Fibroblast of skin of left quadriceps (primary cell): ENCODE measurements at places on chromosomes 16 and 17.
A peak's percentile ranks its signal among the peaks of the same experiment; 100 is the strongest.

- no peak for DNase-seq
Observed at GRCh38 chr17:32102646-32103186, 39.6 kb upstream of the RHOT1 start.

DNA sequence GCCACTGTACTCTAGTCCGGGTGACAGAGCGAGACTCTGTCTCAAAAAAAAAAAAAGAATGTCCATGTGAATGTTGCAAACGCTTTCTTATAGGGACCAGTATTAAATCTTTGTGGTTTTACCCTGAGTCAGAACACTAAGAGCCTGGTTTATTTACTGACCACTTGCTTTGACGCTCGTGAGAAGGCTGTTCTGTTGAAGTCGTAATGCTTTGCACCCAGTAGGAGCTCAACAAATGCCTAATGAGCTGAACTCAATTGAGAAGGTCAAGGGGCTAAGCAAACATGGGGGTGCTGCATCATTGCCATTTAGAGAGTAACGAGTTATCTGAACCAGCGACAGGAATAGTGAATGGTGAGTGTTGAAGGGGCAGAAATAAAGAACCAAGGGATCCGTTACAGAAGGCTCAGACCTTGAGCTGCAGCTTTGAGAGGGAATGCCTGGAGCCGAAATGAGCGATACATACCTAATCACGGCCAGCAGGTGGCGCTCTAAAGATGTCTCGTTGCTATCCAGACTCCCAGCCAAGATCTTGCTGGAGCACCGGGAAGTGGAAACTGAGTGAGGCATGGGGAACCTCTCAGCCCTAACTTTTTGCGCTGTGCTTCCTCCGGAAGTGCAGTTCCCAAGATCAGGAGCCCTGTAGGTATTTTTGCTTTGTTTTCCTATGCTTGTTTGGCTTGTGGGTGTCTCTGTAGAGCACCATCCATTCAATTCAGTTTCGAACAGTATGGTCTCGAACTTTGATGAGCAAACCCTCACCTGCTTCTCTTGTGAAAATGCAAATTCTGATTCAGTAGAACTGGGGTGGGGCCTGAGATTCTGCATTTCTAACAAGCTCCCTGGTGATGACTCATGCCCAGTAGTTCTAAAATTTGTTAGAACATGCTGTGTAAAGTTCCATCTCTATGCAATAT lies 12.6 kb upstream of the RNF222 start:
- DNase-seq, result peak; percentile 65

- DNase-seq, result peak; percentile 94
Observed at GRCh38 chr17:37483311-37484039, 6.2 kb upstream of the DUSP14 start.

GRCh38 chr16:47469227-47469626 lies 8.1 kb downstream of the PHKB start:
- no peak for DNase-seq

DNA sequence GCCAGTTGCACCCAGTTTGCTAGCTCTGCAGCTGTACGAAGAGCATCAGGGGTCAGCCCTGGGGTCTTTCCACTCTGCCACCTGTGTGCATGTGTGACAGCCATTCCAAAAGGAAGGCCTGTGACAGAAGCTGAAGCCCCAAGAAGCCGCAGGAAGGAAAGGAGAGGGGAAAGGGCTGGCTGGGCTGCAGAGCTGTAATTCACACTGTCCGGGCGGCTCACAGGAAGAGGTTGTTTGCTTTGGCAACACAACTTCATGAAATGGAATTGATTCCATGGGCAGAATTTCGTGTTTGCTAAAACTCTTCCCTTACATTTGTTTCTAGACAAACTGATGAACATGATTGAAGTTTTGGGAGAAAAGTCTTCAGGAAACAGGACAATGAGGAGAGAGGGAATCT lies 14.8 kb downstream of the TMEM204 start:
- DNase-seq, result no peak

GRCh38 chr17:30334421-30334820 lies 564 bp upstream of the TMIGD1 start:
- no peak for DNase-seq

GRCh38 chr16:6375465-6376075 lies 957.1 kb upstream of the RBFOX1 start:
- no peak for DNase-seq

- no peak for DNase-seq
Observed at GRCh38 chr16:11868412-11868980, 17.2 kb upstream of the RSL1D1 start.

DNA sequence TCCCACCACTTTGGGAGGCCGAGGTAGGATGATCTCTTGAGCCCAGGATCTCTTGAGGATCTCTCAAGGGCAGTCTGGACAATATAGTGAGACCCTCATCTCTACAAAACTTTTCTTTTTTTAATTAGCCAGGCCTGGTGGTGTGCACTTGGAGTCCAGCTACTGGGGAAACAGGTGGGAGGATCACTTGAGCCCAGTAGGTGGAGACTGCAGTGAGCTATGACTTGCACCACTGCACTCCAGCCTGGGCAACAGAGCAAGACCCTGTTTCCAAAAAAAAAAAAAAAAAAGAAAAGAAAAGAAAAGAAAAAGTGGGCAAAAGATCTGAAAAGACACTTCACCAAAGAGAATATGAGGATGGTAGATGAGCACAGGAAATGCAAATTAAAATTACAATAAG lies 15.0 kb downstream of the RAB40B start:
- no peak for DNase-seq

DNA sequence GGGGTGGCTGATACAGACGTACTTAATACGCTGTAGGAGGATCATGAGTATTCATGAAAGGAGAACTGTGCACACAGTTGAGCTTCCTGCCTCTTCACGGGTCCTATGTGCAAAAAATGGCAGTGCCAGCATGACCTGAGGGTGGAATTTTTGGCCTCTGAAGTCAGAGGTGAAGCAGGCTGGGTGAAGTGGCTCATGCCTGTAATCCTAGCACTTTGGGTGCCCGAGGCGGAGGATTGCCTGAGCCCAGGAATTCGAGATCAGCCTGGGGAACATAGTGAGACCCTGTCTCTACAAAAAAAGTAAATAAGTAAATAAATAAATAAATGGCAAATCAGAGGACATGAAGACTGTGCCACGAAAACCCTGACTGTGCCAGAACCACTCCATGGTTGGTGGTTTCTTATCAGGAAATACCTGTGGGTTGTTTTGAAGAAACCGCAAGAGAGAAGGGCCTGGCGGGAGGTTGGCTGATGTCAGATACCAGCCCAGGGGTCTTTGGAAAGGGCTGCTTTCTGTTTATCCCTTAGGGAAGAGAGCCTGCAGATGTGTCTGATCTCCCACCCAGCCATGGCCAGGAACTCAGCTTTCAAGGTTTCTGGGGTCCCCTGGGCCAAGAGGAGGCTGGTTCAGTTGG lies 3.4 kb downstream of the ASPSCR1 start:
- DNase-seq, result no peak

GRCh38 chr17:20938244-20938643 lies 104.6 kb downstream of the USP22 start:
- no peak for DNase-seq

GRCh38 chr17:83010206-83011200 lies 68.9 kb upstream of the METRNL start:
- DNase-seq, result no peak
